Ascending aorta (tissue), 2 donors: ENCODE measurements at places on chromosomes 7 and 10. TPM values are rescaled to one million over a fixed set of nuclear protein-coding genes. Genes with fewer than 3 reads are reported as not detected.

GRCh38 chr7:25893436-25893835, 258.6 kb upstream of the NFE2L3 start:
- no peak for DNase-seq

DNA sequence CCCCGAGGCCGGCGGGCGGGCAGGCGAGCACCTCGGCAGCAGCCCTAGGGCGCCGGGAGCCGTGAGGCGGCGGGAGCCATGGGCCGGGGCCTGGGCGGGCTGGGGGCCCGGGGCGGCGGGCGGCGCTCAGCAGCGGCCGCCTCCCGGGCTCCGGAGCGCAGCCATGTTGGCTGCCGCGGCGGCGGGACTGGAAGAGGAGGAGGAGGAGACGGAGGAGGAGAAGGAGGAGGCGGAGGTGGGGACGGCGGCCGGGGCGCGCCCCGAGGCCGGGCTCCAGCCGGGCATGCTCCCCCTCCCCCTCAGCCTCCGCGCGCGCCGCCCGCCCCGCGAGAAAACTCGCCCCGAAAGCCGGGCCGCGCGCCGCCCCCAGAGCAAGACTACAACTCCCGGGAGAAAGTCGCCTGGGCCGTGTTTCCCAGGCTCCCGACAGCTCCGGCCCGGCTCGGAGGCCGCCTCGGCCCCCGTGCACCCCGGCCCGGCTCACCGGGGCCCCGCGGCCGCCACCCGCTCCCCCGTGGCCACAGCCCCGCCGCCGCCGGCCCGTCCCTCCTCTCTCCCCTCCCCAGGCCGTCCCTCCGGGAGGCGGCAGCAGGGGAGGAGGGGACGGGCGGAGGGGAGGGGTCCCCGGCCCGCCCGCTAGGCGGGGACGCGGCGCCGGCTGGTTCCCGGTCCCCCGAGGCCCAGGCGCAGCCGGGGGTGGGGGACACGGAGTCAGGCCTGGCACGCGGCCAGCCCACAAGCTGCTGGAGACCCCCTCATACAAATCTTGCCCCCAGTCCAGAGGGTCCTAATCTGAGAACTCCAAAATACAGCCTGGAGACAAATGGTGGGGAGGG, at the start of gene DLG5:
Gene DLG5, minus strand, starts transcription at position 190 of the 836 bp plus-strand sequence. CDS start 235 bp downstream, outside the sequence.
- no peak for DNase-seq

DNA sequence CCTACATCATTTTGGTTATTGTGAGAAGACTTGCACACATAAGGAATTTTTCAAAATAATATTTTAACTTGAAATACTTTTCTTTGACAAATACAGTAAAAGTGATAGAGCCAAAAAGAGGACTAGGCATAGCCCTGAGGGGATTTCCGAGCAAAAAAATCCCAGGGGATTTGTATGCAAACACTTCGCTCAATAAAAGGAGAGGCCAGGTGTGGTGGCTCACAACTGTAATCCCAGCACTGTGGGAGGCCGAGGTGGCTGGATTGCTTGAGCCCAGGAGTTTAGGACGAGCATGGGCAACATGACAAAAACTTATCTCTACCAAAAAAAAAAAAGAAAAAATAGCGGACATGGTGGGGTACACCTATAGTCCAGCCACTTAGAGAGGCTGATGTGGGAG, 193.0 kb downstream of the PCDH15 start:
- DNase-seq: no peak

GRCh38 chr10:52106899-52107298, 207.2 kb upstream of the DKK1 start:
- no peak for DNase-seq

The ELOVL3 gene
- not detected for total RNA-seq

- no peak for DNase-seq
Measured at GRCh38 chr10:34343764-34344163, 471.3 kb downstream of the PARD3 start.

The GPNMB gene
- total RNA-seq: 46.4 TPM

GRCh38 chr10:29751684-29752083, 116.9 kb upstream of the SVIL start:
- no peak for DNase-seq

The AKR1D1 gene
- total RNA-seq: not detected
